ENCODE measurements at places on chromosomes 5 and 9.

DNA sequence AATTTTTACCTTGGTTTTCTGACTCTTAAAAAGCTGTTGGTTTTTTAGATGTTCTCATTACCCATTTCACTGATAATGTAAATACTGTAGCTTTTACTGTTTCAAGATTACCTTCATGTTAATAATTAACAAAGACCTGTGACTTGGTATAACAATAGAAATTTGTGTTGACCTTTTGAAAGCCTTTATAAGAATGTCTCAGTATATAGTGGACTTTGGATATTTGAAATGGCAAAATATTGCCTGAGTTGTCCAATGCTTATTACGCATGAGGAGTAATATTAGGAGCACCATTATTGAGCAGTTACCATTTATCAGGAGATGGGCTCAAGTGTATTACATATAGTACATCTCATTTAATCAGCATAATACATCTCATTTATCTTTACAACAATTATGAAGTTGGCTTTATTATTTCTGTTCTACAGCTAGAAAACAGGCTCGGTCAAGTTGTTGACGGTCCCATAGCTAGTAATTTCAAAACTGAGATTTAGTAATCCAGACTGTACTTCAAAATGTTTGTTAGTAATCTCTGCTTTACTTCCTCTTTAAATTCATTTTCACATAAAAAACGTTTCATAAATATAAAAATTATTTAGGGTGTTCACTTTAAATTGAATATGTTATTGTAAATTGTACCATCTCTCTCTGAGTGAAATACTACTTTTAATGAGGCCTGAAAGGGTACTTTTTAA is 50.7 kb upstream of the FKTN start:
- ATAC-seq = no peak

GRCh38 chr9:99272836-99273235 is 50.8 kb downstream of the SEC61B start:
- no peak for ATAC-seq

DNA sequence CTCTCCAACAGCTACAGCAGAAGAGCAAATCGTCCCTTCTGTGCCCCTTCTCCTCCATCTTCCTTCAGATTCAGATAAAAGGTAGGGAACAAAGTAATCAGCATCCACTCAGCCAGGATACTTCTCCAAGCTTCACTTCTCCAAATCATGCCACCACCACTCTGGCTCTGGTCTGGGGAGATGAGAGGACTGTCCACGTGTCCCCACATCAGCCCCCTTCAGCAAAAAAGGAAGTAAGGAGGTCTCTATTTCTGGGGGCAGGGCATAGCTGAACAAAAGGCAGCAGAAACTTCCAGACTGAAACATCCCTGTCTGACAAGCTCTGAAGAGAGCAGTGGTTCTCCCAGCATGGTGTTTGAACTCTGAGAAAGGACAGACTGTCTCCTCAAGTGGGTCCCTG is 116.9 kb downstream of the C5orf15 start:
- no peak for ATAC-seq

DNA sequence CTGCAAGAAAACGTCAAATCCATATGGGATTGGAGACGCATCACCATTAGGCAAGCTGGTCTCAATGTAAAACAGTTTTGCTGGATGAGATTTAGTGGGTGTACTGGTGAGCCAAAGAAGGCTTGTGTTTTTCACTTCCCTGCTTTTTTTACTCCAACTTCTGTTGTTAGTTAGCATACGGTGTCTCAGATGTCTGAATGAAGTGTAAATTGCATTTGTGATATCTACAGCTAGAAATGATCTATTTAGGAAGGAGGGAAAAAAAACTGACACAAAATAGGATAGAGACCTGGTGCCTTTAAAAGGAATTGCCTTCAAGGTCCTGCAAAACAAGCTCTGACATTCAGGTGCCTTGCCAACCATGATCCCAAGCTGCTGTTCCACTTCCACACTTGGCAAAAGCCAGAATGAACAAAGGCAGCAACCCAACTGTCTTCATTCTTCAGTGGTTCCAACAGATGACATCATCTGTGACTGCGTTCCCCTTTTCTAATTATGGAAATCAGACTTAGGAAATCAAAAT is 104.2 kb upstream of the RAI14 start:
- no peak for ATAC-seq

- no peak for ATAC-seq
Measured at GRCh38 chr9:87722393-87723088, 3.4 kb upstream of the CTSL start.

- ATAC-seq = no peak
Measured at GRCh38 chr5:53265043-53265442, 155.5 kb upstream of the MOCS2 start.

- ATAC-seq = no peak
Measured at GRCh38 chr9:134130503-134131375, 5.1 kb upstream of the WDR5 start.

DNA sequence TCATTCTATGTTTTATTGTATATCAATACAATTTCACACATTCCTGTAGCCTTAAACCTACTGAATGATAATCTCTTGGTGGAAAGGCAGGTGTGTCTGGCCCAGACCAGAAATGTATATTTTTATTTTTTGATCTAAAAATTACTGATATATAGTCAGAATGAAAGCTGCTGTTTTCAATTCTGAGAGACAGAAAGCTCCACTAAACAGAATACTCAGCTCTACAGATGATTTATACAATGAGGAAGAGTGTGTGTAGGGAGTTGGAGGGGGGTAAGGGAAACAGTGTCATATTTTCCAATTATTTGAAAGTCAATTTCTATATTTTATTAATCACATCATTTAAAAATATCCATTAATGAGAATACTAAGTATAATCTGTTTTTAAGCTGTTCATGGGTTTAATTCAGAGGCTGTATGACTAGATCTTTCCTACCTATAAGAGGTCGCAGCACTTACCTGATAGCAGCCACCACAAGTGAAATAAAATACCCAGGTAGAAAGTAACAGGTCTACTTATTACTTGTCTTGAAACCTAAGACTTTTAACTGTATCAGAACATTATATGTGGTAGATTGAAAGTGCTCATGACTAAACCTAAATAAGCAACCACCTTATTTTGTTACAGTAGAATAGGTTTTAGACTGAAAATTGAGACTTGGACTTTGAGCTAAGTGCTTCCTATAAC is 183.4 kb downstream of the TMC1 start:
- ATAC-seq = no peak

DNA sequence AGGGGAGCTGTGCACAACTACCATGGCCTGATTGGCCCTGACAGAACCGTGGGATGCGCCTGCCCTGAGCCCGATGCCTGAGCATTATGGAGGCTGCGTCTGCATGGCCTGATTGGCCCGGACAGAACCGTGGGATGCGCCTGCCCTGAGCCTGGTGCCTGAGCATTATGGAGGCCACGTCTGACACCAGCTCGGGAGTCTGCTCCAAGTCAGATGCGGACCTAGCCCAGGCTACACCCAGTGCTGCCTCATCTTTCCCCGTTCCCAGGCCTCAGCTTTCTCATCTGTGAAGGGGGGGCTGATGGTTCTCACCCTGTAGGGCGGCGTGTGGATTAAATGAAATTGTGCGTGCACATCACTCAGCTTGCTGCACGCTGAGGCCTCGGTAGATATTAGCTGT is 7.3 kb downstream of the CEP72 start:
- no peak for ATAC-seq

DNA sequence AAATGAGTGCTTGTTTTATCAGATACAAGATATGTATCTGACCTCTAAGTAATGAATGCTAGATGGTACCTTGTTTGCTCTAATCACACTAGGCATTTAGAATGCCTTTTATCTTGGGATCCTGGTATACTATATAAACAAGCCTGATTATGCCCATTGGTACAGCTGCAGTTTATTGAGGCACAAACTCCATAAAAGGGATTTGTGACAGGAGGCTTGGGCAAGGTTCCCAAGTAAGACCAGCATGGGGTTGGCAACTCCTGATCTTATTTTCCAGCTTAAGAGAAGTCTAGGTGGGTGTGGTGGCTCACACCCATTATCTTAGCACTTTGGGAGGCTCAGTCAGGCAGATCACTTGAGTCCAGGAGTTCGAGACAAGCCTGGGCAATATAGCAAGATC is 93.9 kb upstream of the DMRT1 start:
- ATAC-seq = no peak

DNA sequence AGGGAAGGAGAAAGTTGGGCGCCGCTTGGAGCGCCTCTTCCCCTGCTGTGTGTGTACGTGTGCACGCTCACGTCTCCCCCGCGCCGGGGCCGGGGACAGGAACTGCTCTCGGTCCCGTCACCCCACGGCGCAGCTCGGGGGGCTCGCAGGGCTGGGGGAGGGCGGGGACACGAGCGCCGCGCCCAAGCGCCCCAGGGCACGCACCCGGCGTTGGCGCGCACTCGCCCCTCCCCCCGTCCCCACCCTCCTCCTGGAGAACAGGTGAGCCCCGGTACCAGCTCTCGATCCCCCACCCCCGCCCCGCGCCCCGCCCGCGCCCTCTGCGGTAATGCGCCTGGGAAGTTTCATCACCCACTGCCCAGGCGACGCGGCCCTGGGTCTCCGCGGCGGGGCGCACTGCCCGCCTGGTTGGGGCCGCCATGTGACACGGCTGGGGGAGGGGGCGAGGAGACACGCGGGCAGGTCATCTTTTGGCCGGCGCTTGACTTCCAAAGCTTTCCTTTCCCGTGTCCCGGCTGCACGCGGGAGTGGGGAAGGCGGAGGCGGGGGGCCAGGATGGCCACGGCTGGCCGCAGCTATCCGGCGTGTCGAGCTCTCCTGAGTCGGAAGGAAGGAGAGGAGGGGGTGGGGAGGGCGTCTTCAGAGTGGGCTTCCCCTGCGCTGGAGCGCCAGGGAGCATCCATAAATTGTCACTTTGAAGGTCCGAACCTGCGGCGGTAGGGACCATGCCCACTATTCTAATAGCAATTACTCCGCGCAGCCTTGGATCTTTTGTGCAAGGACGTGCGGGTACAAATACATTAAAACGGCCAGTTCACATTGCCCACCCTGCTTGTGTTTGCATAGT is 1.5 kb upstream of the STC2 start:
- ATAC-seq = no peak

- ATAC-seq = peak; percentile 61
Measured at GRCh38 chr9:133160742-133161546, 2.8 kb downstream of the GBGT1 start.

DNA sequence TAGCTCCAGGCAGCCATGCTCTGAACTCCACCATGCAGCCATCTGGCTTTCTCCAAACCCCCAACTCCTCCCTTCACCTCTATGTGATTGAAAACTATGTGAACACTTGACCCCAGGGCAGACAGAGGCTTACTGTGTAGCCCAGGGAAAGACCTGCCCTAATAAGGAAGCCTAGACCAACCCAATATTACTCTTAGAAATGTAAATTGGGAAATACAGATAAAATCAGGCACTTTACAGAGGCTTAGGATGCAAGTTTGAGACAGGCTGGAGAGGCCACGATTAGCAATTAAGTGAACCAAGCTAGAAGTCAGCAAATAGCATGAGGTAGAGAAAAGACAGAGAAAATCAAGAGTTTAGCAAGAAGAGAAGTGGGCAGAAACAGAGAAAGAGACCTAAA is 141.7 kb upstream of the ABCA1 start:
- ATAC-seq = no peak

DNA sequence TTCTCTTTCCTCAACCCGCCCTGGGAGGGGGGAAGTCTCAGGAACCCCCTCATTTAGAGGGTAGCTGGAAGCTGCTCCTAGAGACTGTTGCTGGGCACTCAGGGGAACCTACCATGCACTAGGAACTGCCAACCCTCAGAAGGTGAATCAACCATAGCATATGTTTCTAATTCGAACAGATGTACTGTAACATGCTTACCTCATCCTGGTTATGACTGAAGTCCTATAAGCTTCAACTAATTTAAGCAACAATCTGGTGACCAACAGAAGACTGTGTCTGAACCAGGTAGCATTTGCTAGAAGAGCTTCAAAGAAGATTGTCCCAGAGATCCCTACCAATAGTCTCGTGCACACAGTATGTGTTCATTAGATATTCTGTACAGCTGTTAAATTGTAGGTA is 5.7 kb upstream of the PRDM6 start:
- ATAC-seq = no peak

- ATAC-seq = no peak
Measured at GRCh38 chr5:4584982-4585381, 555.1 kb upstream of the ADAMTS16 start.

GRCh38 chr5:174011441-174011840 is 22.5 kb downstream of the C5orf47 start:
- ATAC-seq = no peak

DNA sequence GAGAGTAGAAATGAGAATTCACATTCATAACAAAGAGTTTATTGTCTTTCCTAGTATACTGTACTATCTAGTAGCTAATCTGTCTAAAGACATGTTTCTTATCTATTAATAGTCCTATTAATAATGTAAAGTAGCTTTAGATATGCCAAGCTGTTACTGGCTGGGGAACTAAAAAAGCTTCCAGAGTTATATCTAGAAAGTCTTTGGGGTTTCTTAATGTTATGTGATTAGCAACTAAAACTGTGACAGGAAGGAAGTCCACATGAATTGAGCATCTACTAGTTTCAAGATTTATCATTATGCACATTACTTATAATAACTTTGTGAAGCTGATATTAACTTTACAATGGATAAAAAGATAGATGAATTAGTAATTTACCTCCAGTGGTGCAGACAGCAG is 122.7 kb upstream of the CDKN2B start:
- no peak for ATAC-seq

DNA sequence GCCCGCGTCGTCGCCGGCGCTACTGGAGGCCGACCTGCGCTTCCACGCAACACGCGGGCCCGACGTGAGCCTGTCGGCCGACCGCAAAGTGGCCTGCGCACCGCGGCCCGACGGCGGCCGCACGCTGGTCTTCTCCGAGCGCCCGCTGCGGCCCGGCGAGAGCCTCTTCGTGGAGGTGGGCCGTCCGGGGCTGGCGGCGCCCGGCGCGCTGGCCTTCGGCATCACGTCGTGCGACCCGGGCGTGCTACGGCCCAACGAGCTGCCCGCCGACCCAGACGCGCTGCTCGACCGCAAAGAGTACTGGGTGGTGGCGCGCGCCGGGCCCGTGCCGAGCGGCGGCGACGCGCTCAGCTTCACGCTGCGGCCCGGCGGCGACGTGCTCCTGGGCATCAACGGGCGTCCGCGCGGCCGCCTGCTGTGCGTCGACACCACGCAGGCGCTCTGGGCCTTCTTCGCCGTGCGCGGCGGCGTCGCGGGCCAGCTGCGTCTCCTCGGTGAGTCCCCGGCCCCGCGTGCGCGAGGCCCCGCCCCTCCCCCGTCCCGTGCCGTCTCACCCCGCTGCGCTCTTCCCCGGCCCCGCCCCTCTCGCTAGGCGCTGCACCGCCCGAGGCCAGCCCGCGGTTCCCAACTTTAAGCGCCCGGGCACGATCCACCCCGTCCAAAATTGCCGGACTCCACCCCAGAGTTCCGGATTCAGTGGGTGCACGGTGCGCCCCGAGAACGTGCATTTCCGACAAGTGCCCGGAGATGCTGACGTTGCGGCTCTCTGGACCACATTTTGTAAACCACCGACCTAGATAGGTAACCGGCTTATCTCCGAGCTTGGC is 42.8 kb downstream of the NEURL1B start:
- peak; percentile 85 for ATAC-seq

DNA sequence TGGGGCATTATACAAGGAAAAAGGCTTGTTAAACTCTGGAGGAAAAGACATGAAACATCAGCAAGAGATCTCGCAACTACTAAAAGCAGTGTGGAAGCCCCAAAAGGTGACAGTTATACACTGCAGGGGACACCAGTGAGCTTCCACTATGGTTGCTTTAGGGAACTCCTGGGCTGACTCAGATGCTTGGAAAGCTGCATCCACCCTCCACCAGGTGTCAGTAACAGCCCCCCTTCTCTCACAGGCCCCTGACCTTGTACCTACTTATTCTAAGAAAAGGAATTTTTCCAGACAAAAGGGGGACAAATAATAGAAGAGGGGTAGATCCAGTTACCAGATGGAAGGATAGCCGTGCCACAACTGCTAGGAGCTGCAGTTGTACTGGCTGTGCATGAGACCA is 154.4 kb upstream of the COX7C start:
- ATAC-seq = no peak

All from activated CD4-positive, CD25-positive, alpha-beta regulatory T cell treated with anti-CD3 and anti-CD28 coated beads, Interleukin-2, amount 50 U/mL, for 24 hours (primary cell).